ENCODE measurements at places on chromosomes 11 and 22.

GRCh38 chr11:35794850-35795249, 132.3 kb downstream of the TRIM44 start:
- no peak for DNase-seq

DNA sequence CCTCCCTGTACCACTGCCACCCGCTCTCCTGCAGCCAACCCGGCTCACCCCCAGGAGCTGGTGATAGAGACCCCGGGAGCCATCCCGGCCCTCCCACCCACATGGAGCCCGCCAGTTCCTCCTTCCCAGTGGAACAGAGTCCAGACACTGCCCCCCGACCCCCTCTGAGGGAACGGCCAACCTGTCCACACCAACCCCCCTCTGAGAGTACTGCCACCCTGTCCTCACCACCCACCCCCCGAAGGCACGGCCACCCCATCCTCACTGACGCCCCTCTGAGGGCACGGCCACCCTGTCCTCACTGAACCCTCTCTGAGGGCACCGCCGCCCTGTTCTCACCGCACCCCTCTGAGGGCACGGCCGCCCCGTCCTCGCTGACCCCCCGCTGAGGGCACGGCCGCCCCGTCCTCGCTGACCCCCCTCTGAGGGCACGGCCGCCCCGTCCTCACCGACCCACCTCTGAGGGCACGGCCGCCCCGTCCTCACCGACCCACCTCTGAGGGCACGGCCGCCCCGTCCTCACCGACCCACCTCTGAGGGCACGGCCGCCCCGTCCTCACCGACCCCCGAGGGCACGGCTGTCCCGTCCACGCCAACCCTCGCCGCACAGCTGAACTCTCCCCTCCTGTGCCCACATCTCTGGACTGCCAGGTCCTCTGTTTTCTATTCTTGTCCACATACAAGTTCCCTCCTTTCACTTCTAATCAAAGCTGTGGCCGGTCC, 18.0 kb downstream of the TOLLIP start:
- DNase-seq, result no peak

DNA sequence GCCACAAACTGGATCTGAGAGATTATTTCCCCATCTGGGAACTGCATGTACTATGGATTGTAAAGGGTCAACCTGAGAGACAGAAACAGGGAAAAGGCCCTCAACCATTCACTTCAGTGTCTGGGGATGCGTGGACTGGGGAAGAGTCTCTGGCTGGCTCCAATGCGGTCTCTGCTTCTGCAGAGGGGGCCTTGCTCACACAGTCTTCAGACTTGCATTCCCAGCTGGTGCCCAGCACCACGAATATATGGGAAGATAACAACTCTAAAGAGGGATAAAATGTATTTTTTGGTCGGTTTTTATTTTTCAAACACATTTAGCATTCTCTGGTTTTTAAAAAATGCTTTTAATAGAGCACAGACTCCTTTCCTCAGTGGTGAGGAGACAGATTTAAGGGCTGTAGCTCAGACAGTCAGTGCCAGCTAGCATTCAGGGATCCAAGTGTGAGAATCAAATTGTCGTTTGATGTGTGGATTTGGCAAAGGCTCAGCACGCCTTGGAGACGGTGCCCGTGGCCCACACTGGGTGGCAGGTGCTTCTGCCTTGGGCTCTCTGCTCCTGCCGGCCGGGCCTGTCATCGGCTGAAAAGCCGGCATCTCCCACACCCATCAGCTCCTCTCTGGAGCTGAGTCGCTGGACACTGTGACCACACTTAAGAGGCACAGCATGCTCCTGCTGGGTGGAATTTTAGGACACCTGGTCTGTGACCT, 8.0 kb upstream of the EFCAB6 start:
- DNase-seq, result no peak

- DNase-seq, result no peak
Measured at GRCh38 chr11:65571940-65572339, 398 bp upstream of the FAM89B start.

- DNase-seq, result no peak
Measured at GRCh38 chr22:19674929-19675253, 39.4 kb upstream of the SEPTIN5 start.

- DNase-seq, result peak; percentile 67
Measured at GRCh38 chr22:40348025-40348658, 1.8 kb downstream of the ADSL start.

DNA sequence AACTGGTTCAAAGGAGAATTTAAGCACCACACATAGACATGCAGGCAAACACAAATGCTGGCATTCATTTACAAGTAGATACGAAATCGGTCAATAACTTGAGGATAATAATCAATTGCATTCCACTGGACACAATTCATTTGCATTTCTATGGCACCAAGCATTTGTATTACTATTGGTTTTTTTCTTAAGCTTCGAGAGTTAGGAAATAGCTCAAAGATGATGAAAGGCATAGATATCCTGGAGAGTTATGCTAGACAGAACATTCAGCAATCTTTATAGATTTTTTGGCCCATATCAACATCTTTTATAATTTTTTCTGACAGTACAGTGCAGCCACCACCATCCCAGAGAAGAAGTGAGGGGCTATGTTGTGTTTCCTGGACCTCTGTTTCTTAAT, 544.4 kb downstream of the MIAT start:
- no peak for DNase-seq

- no peak for DNase-seq
Measured at GRCh38 chr22:46225631-46226030, 24.5 kb downstream of the CDPF1 start.

DNA sequence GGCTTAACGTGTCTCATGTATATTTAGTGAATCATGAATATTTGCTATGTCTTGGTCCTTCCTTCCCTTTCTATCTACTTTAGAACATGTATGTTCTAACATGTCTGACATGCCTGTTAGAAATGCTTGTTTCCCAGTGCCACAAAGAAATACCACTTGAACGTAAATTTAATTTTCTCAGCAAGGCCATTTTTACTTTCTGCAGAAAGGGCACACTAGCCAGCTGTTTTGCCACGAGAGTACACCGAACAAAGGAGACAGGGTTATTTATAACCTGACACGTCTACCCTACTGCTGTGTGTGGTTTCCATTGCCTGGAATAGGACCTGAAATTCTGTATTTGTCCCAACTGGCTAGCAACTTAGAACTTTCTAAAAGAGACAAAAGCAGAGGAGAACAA, 7.4 kb upstream of the ZBTB44 start:
- no peak for DNase-seq

DNA sequence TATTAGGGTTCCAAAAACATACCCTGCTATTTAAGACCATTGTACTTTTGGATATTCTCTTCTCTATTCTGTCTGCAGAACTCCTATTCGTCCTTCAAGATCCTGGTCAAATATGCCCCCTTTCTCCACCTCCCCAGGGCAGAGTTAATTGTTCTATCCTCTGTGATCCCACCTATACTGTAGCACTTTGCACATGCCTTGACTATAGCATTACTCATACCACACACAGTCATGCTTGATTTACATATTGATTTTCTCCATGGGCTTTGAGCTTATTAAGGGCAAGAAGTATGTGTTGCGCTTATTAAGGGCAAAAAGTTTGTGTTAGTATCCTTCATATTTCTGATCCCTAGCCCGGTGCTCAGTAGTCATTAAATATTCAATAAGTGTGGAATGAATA, 263.7 kb upstream of the CADM1 start:
- no peak for DNase-seq

- DNase-seq, result no peak
Measured at GRCh38 chr22:45233386-45233785, 7.3 kb downstream of the KIAA0930 start.

DNA sequence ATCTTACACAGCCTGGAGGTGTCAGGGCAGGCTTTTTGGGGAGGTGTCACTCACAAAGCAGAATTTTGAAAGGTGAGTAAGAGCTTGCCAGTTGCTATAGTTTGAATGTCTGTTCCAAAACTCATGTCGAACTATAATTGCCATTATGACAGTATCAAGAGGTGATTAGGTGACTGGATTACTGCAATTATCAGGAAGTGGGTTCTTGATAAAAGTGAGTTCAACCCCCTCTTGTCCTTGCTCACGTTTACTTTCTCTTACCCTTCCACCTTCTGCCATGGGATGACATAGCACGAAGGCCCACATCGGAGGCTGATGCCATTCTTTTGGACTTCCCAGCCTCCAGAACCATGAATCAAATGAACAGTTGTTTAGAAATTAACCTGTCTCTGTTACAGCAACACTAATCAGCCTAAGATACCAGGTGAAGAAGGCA, 4.7 kb upstream of the C11orf86 start:
- no peak for DNase-seq

- no peak for DNase-seq
Measured at GRCh38 chr22:23537416-23537815, 42.7 kb downstream of the IGLL1 start.

DNA sequence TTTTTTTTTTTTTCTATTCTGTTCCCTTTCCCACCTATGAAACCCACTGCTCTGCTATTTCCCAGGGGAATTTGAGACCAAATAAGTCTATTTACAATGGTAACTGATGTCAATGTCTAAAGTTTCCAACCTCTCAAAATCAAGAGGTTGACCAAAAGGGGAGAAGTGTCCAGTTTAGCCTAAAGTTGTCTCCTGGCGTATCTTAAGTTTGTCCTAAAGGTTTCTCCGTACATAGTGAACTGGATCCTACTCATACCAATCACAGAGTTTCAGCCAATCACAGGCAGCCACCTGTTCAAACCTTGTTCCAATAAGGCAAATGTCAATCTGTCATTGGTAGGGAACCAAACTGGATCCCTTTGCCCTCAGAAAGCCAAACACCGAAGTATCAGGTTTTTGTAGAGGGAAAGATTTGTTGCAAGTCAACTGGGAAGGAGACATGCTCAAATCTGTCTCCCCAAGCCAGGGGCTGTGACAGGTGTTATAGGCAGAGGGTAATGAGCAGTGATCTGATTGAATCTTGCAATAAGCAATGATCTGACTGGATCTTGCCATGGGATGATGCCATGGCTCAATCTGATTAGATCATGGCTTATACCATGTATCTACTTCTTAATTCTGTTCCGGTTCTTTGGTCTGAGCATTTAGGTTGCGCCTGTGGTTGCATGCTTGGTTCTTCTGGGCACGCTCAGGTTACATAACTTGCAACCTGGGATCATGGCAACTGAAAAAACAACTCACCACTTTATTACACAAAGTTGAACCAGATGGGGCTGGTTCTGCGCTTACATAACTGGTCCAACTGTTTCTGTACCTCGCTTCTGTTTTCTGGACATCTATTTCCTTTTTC, 1.1 kb upstream of the VPS37C start:
- DNase-seq, result no peak

GRCh38 chr11:77175869-77176539, 48.0 kb downstream of the MYO7A start:
- DNase-seq, result no peak

DNA sequence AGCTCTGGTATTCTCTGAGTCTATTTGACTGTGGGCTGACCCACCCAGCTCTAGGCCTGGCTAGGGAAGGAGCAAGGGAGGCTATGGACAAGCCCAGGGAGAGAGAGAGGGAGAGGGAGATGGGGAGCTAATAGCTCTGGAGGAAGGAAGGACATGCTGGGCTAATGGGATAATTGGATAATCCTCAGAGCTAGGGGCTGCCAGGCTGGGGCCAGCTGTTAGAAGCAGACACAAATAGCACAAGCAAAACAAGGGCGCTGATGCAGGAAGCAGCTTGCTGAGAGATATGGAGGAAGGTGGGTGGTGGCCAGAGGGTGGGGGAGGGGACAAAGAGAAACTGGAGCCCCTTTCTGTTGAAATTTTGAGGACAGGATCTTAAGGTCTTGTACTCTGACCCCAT, 23.2 kb downstream of the ADORA2A start:
- no peak for DNase-seq

DNA sequence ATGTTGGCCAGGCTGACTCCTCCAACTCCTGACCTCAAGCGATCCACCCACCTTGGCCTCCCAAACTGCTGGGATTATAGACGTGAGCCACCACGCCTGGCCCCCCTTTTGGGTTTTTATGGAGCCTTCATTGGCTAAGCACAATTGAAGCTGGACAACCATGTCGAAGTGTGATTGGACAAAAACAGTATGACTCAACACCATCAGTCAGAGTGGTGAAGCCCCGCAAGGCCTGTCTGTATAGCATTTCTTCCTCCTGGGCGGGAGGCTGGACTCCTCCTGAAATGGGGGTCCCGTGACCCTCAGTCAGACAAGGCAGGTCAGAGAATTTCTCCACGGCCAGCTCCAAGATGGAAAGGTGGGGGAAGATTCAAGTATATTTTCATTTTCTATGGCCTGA, 3.1 kb upstream of the PARVB start:
- DNase-seq, result no peak

- DNase-seq, result no peak
Measured at GRCh38 chr11:59754494-59754858, 700 bp upstream of the STX3 start.

GRCh38 chr22:25774575-25775026, 32.6 kb downstream of the MYO18B start:
- DNase-seq, result no peak

GRCh38 chr11:10750838-10751580, at the start of gene CTR9:
Gene CTR9, plus strand, starts transcription at chr11:10751246. Its CDS starts 167 bp downstream, at chr11:10751413.
- DNase-seq, result peak; percentile 88

- no peak for DNase-seq
Measured at GRCh38 chr11:87431392-87431791, 393.7 kb downstream of the TMEM135 start.

GRCh38 chr11:69209038-69209350, 53.3 kb downstream of the SMIM38 start:
- DNase-seq, result no peak

DNA sequence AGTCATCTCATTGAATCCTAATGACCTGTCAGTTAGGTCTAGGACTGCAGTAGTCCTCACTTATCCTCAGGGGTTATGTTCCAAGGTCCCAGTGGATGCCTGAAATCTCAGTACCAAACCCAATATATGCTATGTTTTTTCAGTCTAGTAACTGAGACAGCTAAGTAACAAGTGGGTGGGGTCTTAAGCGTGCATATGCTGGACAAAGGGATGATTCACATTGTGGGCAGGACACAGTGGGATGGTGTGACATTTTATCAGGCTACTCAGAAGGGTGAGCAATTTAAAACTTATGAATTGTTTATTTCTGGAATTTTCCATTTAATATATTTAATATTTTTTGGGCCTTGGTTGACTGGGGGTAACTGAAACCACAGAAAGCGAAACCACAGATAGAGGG, 29.0 kb downstream of the DDX10 start:
- DNase-seq, result no peak

DNA sequence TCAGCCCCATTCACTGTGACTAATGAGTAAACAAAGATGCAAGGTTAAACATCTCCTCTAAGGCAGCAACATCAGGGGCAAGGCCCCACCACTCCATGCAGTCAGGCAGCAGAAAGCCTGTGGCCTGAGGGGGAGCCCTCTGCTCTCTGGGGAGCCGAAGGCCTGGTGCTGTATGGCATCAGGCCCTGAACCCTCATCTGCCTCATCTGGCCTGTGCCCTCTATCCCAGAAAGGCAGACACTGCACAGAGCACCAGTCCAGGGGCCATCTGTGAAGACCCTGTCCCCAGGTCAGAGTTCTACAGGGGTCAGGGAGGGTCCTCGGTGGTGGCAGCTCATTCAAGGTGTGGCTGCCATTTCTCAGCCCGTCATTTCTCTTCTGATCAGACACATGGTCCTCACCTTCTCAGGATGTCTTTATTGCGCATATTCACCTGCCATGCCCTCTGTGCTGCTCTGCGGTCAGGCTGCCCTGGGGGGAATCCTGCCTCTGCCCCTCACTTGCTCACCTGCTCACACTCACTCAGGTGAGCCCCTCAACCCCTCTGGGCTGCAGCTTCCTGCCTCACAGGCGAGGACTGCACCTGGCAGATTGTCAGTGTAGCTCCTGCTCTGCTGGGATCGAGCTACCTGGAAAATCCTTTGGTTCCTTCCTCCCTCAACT, 103.1 kb upstream of the PITPNB start:
- no peak for DNase-seq

GRCh38 chr11:23021287-23021863, 161.1 kb upstream of the CCDC179 start:
- no peak for DNase-seq
